ENCODE measurements at places on chromosomes 6 and 20.

- no peak for DNase-seq
Measured at GRCh38 chr20:19867074-19867473, 109.0 kb downstream of the RIN2 start.

GRCh38 chr6:45419571-45420082, 41.9 kb upstream of the SUPT3H start:
- no peak for DNase-seq

GRCh38 chr6:142416179-142416578, 114.4 kb downstream of the ADGRG6 start:
- no peak for DNase-seq

DNA sequence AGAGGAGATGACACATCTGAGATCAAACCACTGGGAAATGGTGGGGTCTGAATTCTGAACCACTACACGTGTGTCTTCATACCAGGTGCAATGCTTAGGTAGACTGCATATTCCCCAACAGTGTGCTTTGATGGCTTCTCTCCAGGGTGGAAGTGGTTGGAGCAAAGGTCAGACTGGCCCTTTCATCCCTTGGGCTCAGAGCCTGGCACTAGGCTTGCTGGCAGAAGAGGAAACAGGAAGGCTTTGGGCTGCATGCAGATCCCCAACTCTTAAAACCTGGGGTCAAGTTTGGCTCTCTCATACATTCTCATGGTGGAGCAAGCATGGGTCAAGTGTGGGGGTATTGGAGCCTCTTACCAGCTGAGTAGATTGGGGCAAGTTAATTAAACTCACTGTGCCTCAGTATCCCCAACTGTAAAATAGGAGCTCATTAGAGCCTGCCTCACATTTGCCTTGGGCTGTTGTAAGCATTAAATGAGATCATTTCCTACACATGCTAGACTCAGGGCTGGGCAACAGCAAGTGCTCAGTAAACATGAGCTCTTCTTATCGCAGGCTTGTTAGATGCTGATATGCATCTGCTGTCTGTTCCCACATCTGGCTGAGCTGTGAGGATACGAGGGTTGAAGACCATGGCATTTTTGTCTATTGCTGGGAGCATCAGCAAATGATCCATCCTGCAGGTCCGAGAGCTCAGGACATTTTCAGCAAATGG, 51.6 kb upstream of the FAM83D start:
- DNase-seq: no peak

DNA sequence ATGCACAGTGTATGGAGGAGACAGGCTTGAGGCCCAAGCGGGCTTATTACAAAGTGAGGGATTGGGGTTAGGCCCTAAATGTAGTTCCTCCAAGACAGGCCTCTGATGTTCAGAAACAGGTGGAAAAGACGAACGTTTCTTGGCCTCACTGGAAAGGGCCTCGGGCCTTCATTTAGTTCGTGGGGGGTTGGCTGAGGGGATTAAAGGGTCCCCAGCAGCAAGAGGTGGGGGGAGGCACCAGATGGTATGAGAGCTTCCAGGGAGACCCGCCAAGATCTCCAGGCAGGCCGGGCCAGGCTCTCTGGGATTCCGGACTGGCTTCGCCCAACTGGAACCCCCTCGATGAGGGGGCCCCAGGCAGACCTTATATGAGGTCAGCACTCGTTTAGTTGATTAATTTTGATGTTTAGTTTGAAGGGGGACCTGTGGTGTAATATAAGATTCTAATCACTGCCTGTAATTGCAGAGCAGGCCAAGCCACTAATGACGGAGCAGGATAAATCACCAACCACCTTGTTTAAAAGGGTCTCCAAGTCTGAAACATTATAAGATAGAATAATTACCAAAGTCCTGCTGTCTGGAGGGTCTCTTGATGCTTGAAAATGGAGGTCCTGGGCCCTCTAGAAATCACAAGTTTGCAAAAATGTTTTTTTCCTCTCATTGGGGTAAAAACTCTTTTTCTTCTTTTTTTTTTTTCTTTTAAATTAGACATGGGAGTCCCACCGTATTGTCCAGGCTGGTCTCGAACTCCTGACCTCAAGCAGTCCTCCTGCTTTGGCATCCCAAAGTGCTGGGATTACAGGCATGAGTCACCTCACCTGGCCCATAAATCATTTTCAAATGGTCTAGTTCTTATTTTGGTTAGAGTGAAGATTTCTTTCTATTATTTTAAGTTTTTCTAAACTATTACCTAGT, 2.2 kb downstream of the HMGA1 start:
- DNase-seq: no peak

DNA sequence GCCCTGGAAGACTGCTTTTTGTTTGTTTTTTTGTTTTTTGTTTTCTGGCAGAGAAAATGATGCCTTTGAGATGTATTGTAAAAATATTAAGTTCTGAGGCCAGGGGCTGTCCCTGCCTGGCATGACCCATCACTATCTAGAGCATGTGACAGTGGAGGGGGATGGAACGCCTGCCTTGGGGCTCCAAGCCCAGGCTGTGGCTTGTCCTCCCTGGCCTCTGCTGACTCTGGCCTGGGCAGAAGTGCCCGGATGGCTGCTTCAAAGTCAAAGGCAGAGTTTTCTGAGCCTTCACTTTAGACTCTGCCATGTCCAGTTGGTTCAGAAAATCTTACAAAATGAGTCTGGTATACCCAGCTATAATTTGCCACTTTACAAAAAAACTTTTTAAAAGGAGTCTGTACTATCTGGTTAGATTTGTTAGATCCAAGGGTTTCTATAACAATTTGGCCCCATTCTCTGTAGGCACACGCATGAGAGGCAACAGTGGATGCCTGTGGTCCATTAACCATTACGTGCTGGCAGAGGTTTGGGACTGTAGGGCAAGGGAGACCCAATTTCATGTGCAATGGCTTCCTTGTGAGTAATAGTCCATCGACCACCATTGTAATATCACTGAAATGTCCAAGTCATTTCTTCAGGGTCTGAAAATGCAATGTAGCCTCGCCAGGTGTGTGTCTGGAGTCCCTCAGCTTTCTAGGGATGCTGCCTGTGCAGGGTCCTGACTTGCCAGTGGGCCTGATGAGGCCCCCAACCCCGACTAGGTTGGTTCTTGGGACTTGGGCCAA, 8.3 kb downstream of the PPP1R3G start:
- DNase-seq: no peak

DNA sequence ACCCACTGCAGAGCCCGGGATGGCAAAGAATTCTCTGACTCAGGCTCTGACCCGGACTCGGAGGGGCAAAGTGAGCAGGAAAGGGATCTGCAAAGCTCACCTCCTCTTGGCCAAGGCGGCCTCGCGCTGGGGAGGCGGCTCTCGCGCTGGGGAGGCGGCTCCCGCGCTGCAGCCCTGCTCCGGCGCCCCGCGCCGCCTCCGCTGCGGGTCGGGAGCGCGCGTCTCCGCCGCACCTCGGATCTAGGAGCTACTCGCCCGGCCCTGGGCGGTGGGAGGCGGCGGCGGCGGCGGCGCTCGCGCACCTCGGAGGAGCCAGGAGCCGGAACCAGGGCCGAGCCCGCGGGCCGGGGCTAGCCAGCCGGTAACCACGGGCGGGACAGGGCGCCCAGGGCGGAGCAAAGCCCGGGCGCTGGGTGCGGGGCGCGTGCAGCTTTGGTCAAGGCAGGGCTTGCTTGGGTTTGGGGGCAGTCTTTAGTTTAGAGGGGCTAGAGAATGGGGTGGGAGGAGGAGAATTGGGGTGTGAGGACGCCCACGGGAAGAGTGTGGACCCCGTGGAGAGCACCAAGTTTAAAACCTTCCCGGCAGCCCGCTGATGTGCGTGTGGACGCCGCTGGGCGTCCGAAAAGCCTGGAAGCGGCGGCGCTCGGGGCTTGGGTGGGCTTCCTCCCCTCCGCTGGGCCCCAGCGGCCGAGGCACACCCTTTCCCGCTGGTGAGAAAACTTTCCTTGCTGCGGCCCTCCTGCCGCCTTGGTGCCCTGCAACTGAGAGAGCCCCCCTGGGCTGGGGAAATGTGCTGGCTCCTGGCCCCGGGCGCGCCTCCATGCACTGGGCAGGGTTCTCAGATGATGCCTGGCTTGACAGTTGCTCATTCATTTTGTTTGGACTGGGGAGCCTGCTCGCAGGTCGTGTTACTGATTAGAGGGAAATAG, at the start of gene MRAP2:
Gene MRAP2, plus strand, starts transcription at position 250 of the 929 bp plus-strand sequence. CDS start 21,547 bp downstream, outside the sequence.
- DNase-seq: no peak

DNA sequence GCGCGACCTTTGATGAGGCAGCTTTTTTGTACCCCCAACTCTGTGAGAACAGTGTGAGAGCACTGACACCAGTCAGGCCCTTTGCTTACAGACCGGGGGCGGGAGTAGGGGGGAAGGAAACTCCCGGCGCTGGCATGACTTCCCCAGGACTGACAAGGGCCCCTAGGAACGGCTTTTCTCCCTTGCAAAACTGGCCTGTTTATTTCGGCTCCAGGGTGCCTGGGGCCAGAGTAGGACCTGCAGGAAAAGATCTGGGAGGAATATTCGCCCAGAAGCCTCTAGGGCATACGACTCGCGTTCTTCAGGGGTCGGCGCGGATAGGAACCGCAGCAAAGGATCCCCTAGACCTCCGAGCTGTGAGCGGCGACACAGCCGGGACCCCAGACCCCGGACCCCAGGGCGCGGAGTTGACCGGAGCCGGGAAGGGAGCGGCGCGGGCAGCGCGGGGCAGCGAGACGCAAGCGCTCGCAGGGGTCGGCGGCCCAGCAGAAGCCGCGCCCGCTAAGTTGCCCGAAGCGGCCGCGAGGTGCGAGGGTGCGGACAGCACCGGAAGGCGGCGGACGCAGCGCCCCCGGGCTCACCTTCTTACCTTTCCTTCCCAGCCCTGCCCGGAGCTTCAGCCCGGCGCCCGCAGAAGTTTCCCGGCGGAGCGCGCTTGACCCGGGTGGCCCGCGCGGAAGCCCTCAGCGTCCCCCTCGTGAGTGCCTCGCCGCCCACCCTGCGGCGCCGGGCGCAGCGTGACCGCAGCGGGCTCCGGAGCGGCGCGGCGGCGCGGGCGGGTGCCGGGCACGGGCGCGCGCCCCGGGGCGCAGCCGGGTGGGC, at the start of gene POPDC3:
Gene POPDC3, minus strand, starts transcription at position 771 of the 822 bp plus-strand sequence. CDS start 18,105 bp downstream, outside the sequence.
- DNase-seq: no peak

- no peak for DNase-seq
Measured at GRCh38 chr20:1533059-1533458, 24.4 kb downstream of the SIRPD start.

- DNase-seq: no peak
Measured at GRCh38 chr6:54135665-54136369, 24.6 kb downstream of the MLIP start.

GRCh38 chr6:134830940-134831339, 119.0 kb downstream of the ALDH8A1 start:
- DNase-seq: no peak

GRCh38 chr20:30602424-30602823, 655.0 kb upstream of the DEFB115 start:
- DNase-seq: no peak

- no peak for DNase-seq
Measured at GRCh38 chr6:156587751-156588301, 189.4 kb upstream of the ARID1B start.

- no peak for DNase-seq
Measured at GRCh38 chr6:19788686-19789085, 48.5 kb upstream of the ID4 start.

DNA sequence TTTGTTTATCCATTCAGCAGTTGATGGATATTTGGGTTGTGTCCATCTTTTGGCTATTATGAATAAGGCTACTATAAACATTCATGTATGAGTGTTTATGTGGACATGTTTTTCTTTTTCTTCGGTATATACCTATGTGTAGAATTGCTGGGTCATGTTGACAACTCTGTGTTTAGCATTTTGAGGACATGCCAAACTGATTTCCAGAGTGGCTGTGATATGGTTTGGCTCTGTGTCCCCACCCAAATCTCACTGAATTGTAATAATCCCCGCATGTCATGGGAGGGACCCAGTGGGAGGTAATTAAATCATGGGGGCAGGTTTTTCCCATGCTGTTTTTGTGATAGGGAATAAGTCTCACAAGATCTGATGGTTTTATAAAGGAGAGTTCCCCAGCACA, 439.7 kb downstream of the UTRN start:
- no peak for DNase-seq

DNA sequence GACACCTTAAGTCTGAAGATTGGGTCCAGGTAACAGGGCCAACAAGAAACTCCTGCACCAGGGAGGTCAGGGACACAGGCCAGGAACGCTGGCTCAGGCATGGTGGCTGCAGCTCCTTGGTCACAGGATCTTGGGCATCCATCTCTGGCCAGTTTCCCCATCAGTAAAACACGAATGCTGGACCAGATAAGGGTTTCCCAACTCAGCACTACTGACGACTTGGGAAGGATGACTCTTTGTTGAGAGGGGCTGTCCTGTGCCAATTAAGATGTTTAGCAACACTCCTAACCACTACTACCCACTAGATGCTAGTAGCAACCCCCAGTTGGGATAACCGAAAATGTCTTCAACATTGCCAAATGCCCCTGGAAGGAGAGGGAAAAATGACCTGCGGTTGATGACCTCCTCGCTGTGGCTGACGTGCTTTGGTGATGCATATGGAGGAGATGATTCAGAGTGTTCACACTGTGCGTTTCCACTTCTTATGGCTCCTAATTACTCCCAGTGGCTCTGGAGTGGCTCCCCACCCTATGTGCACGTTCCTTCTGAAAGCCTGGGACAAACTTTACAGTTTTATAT, 261.9 kb downstream of the CDH26 start:
- no peak for DNase-seq

DNA sequence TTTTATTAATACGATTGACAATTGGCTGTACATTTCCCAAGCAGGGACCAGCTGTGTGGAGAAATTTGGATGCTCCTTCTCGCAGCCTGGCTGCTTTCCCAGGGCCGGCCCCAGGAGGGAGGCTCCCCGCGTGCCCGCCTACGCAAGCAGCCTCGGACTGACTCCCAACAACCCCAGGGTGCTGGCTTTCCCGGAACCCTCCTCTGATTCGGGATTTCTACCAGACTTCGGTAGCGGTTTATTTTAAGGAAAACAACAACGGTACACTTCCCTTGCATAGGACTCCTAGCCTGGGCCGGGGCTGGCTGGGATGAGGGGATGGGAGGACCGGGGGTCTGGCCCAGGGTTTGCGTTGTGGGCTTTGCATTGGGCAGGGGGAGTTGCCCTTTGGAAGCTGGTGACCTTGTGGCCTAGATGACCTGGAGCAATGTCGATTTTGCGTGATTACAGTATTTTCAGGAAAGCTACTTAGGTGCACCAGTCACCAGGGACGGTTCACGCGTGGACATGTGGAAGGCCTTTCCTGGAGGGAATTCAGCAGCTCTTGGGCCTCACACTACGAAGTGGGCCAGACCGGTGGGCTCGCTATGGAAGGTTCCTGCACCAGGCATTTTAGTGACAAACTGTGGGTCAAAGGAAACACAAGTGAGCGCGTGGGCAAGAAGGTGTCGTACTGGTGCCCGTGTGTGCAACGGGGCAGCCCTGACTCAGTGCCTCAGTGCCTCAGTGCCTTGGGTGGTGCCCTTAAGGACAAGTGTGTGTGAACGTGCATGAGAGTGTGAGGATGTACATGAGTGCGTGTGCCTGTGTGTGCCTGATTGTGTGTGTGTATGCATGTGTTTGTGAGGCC, 20.7 kb upstream of the PHACTR3 start:
- DNase-seq: no peak

DNA sequence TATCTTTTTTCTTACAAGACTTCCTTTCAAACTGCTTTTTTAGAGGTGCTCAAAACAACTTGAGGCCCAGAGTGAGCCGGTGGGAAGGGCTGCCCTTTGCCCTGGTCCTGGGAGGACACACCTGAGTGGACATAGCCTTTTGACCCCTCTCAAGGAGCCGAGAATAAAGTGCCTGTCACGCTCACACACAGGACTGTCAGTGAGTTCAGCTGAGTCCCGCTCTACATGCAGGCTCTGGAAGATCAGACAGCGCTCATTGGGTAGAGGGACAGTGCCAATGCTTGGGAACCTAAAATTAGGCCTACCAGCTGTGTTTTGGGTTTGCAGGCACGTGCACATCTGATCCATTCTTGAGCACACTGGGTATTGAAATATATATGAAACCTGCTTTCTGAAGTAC, 387.8 kb downstream of the CD83 start:
- DNase-seq: no peak

Measured in cortex of kidney (tissue), 1 donor.